ENCODE measurements at places on chromosomes 2 and 18.

DNA sequence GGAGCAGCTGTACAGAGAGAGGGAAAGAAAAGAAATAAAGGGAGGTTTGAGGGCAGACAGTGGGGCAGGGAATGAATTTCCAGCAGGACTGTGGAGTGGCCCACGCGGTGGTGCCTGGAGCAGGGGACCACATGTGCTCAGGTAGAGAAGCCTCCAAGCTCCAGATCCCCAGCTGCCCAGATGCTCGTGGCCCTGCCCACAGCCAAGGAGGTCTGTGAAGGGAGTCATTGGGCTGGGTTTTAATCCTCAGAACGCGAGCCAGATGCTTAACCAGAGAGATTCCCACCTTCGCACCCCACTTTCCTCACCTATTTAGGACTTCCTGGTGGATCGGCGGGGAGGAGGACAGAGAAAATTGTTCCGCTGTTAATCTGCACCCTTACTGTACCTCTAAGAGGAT is 369.4 kb downstream of the PARD3B start:
- DNase-seq: no peak

DNA sequence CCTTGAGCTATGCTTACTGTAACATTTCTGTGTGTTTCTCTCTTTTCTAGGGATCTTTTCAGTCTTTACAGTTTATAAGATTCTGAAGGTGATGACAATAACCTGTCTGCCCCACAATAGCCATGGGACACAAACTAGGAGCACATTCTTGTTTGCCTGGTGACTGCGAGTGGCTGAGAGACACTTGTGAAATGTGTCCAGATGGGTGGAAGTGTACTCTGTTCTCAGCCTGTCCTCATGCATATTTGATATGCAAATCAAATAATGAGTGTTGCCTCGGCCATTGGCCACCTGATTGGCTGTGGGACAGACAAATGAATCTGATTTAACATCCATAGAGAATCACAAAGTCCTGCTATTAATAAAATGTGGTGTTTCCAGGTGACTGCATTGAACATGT is 246.2 kb downstream of the HNMT start:
- DNase-seq: no peak

DNA sequence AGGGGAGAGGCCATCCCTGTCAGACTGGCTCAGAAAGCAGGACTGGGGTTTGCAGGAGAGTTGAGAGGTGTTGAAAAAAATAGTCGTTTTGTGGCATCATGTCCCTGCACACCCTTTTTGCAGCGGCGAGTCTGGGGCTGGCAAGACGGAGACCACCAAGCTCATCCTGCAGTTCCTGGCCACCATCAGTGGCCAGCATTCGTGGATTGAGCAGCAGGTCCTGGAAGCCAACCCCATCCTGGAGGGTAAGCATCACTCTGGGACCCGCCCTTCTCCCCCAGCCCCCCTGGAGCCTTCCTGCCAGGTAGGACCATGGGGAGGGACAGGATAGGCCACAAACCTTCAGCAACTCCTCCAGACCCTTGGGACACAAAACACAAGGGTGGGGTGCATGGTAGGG is 34.2 kb downstream of the MYO7B start:
- DNase-seq: no peak

GRCh38 chr2:150750720-150751119 is 263.3 kb upstream of the RND3 start:
- no peak for DNase-seq

DNA sequence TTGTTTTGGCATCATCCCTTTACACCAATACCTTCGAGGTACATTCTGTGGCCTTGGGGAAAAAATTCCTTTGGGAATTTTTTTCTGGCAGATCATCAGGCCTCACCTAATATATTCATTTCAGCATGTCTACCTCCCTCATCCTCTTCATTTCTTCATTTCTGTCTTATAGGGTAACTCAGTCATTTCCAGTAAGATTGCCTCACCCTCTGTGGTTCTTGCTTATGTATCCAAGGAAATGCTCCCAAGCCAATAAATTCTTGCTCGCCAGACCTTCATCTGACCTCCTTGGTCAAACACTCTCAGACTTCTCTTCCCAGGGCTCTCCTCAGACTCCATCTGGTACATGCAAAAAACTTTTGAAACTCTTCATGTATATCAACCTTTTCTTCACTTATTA is 265.6 kb downstream of the TMX3 start:
- no peak for DNase-seq

GRCh38 chr2:72289283-72289682 is 141.6 kb upstream of the CYP26B1 start:
- DNase-seq: no peak

- DNase-seq: no peak
Observed at GRCh38 chr2:35168351-35168750, 1187.2 kb upstream of the CRIM1 start.

DNA sequence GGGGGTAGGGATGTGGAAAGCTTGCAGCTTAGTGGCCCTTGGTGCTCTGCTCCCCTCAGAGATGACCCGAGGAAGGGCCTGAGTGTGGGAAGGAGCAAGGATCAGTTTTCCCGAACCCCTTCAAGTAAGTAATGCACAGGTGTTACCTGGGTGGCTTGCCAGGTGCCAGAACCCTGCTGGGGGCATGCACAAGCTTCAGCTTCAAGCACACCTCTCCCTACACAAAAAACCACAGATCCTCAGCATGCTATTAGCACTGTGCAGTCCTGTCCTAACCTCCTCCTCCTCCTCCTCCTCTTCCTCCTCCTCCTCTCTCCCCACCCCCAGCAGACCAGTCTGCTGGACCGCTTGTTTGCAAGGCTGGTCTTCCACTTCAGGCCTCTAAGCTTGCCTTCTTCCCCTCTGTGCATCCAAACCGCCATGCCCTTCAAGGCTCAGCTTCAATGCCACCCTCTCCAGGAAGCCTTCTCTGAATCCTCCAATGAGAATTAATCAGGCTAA is 114.8 kb downstream of the ACAA2 start:
- DNase-seq: no peak

GRCh38 chr2:162908567-162908966 is 70.0 kb upstream of the KCNH7 start:
- DNase-seq: no peak

GRCh38 chr2:224986477-224986876 is 55.8 kb downstream of the DOCK10 start:
- no peak for DNase-seq

DNA sequence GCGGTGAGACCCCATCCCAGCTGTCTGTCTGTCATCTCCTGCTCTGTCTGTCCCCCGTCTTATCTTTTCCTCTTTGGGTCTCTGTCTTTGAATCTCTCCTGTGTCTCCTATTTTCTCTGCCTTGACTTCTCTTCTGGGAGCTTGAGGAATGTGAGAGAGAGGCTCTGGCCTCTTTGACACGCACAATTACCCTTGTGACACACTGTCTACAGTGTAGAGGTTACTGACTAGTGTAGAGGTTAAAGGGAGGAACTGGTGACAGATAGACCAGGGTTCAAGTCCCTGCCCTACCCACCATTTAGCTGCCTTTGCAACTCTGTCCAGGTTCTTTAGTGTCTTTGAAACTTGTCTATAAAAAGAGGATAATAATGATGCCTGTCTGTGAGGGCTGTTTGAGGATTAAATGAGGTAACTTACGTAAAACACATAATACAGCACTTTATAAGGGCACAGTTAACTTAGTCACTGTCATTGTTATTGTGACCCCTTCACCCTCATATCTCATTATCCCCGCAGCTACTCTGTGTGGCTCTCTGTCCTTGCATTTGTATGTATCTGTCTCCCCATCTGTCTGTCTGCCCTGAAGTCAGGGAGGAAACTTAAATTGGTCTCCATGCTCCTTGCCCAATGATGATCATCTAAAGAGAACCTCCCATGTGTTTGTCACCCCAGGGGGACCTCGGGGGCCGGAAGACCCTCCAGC is 19.9 kb downstream of the SEMA4F start:
- no peak for DNase-seq

- DNase-seq: no peak
Observed at GRCh38 chr2:178412047-178412446, 38.9 kb downstream of the PRKRA start.

DNA sequence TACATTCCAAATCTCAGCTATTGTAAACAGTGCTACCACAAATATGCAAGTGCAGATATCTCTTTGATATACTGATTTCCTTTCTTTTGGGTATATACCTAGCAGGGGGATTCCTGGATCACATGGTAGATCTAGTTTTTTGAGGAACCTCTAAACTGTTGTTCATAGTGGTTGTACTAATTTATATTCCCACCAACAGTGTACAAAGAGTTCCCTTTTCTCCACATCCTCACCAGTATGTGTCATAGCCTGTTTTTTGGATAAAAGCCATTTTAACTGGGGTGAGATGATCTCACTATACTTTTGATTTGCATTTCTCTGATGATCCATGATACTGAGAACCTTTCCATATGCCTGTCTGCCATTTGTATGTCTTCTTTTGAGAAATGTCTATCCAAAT is 6.3 kb upstream of the CCNT2 start:
- no peak for DNase-seq

- no peak for DNase-seq
Observed at GRCh38 chr2:64234150-64234549, 89.9 kb upstream of the PELI1 start.

- no peak for DNase-seq
Observed at GRCh38 chr18:4854671-4855070, 342.4 kb downstream of the AKAIN1 start.

- no peak for DNase-seq
Observed at GRCh38 chr18:2410688-2411087, 160.6 kb downstream of the METTL4 start.

- no peak for DNase-seq
Observed at GRCh38 chr2:850429-850828, 100.2 kb upstream of the SNTG2 start.

DNA sequence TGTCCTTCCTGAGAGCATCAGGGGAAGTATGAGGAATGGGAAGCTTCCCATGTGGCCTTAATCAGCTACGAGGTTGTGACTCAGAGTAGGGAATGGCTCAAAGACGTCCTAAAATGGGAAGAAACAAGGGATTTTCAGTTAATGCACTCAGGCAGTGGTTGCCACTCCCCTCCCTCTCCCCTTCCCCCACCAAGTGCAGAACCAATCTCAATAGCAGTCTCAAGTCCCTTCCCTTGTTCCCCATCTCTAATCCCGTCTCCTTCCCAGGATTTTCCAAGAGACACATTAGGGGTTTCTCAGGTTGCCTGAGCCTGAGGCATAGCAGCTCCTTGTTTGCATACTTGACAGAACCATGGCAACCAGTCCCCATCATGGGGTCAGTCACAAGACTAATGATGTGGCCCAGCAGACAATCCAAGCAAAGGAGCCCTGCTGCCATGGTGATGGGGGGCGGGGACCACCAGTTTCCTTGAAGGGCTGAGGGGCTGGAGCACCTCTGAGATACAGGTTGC is 18.2 kb upstream of the RESP18 start:
- DNase-seq: no peak

DNA sequence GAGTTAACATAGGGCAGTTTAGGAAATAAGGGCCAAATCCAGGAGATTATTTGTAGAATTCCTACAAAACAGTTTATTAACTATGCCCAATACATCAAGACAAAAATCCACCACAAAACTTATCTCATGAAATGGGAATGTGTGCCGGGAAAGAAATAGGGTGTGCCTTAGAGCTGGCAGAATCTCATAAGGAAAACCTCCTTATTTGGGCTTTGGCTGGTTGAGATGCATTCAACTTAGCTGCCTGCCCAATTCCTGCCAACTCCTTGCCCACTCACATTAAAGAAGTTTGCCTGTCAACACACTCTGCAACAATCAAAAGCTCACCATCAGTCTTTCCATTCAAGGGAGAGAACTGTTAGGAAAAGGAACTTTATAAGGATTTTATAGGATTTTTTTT is 500.6 kb downstream of the SATB2 start:
- DNase-seq: no peak

DNA sequence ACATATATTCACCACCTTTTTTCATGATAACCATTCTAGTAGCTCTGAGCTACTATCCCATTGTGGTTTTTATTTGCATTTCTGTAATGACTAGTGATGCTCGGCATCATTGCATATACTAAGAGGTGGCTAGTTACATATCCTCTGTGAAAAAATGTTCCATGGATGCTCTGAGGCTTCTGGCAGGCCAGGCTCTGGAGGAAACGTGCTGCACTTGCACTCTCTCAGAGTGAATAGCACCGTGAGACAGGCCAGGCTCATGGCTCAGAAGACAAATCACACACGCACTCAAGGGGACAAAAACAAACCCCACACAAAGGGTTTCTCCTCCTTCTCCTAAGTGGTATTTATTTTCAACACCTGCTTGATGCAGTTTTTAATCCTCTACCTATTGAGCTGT is 1085.3 kb upstream of the CNTNAP5 start:
- DNase-seq: no peak

GRCh38 chr2:103364177-103364576 is 602.3 kb downstream of the TMEM182 start:
- DNase-seq: no peak

GRCh38 chr18:26470011-26470637 is 78.2 kb downstream of the KCTD1 start:
- DNase-seq: no peak

DNA sequence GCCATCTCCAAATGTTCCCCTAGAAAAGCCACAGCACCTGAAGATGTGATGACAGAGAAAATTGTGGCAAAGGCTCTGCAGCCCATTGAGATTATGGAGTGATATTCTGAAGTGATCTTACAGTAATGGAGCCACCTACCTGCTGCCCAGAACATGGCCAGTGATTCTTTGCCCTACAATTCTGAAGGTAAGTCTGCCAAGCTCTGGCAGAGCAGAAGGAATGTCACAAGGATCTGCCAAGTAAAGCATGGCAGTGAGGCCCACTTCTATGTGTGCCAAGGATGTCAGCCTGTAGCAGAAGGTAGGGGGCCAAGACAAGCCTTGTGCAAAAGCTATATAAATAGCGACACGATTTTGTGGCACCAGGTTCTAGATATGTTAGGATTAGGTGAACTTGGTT is 155.1 kb downstream of the RND3 start:
- DNase-seq: no peak

GRCh38 chr2:63364866-63365265 is 223.4 kb downstream of the WDPCP start:
- no peak for DNase-seq

DNA sequence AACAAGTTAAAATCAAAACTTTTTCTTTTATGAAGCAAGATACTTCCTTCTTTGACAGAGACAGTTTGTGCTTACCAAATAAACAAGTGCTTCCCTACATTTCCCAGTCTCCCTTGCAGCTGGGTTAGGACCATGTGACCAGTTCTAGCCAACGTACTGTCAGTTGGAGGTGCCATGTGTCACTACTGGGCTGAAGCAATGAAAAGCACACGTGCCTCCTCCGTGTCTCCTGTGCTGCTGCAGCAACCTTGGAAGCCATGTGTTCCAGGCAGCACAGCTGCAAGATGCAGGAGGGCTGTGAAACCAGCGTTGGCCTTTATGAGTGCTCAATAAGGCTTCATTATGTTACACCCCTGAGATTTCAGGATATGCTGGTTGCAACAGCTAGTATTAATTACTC is 93.2 kb downstream of the DHRS9 start:
- no peak for DNase-seq

GRCh38 chr2:28318462-28319117 is 74.1 kb upstream of the FOSL2 start:
- no peak for DNase-seq

DNA sequence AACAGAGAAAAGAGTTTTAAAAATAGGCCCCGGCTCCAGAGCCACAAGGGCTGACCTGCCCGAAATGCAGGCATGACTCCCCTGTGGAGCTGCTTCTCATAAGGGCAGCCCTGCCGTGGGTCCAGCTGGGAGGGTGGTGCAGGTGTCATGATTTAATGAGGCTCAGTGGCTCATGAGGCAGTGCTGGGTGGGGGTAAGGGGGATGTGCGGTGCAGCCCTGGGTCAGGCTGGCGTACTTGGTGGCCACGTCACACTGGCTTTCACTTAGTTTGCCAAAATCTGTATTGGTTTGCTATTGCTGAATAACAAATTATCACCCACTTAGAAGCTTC is 33.6 kb downstream of the HJURP start:
- DNase-seq: no peak
